ENCODE measurements at places on chromosomes 6 and 20.

DNA sequence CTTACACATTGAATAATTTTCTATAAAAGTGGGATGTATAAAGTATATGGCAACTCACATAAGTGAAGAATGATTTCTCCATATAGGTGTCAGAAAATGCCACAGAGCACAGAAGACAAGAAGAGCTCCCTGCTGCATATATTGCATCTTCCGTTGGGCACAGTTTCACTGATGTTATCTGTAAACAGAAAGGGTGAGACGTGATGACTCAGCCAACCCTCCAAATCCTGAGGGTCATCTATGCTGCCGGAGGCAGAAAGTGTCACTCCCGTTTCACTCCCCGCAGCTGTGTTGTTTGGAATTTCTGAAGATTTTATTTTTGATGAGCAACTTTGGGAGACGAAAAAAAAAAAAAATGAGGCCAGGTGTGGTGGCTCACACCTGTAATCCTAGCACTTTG lies 644.1 kb downstream of the C6orf118 start:
- DNase-seq: no peak

DNA sequence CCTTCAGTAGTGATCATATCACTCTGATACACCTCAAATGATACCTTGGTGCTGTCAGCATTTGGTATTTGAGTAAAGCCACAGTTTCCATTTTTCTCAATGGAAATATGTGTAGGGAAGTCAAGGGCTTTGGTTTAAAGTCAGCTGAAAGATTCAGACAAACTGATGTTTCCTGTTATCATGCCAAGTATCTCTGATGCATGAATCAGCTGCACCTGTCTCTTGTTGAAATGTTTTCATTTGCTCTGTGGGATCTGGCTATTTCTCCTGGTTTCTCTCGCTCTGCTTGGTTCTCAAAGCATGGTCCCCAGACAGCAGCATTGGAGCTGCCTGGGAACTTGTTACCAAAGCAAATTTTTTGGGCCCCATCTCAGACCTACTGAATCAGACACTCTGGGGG lies 23.5 kb downstream of the ZFP64 start:
- no peak for DNase-seq

DNA sequence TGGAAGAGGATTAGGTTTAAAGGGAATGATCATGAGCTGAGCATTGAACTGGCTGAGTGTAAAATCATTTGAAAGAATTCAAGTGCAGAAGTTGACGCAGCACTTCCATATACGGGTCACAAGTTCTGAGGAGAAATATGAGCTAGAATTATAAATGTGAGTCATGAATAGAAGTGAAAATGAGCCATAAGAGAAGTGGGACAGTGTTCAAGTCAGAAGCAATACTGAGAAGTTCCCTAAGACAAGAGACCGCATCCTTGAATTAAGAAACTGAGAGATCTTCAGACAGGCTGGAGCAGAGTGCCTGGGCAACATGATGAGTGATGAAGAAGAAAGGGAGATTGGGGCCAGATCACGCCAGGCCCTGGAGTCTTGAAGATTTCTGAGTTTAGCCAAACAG lies 209.7 kb downstream of the TBX18 start:
- no peak for DNase-seq

- DNase-seq: no peak
These were observed 257.2 kb downstream of the DLL1 start for GRCh38 chr6:170033666-170034065.

DNA sequence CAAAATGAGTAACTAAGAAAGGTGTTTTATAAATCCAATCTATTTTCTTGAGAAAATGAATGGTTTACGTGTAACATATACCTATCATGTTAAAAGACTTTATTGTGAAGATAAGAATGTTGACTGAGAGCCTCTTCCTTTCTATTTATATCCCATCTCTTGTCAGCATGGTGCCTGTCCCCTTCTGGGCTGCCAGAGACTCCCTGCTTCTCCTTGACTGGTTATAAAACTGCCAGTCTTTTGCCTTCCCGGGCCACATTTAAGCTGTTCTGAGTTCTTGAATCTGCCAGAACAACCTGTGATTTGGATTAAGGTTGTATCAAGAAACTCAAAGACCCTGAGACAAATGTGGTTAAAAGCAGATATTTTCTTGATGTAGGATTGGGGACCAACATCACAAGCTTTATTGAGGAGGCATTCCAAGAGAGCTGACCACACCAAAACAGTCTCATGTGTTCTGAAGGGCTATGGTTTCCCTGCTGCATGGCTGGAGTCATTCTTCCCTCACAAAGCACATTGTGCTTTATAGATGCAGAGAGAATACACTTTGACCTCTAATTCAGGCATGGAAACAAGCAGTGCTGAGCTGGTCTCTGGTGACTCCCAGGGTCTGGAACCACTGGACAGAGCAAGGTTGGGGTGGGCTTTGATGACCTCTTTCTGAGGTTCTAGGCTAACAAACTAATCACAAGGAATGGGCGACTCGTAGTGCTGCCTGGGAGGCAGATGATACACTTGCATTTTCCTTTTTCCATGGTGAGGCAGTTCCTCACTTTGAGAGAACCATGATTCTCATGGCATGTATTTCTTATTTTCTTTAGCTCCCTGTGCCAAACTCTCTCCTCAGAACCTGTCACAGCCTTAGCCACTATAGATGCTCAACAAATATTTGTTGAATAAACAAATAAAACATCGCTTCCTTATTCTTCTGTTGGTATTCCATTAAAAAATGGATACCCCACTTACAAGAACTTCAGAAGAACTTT lies 205.0 kb upstream of the PREP start:
- DNase-seq: no peak

DNA sequence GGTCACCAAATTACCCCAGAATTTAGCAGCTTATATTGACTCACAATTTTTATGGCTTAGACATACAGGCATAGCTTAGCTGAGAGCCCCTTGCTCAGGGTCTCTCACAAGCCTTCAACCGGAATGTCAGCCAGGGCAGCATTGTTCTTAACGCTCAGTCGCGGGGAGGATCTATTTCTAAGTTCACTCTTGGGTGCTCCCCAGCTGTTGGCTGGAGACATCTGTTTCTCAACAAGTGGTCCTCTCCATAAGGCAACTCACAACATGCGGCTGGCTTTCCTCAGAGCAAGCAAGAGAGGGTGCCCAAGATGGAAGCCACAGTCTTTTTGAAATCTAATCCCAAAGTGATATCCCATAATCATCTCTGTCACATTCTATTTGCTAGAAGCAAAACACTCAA lies 46.6 kb downstream of the SLX4IP start:
- DNase-seq: no peak

DNA sequence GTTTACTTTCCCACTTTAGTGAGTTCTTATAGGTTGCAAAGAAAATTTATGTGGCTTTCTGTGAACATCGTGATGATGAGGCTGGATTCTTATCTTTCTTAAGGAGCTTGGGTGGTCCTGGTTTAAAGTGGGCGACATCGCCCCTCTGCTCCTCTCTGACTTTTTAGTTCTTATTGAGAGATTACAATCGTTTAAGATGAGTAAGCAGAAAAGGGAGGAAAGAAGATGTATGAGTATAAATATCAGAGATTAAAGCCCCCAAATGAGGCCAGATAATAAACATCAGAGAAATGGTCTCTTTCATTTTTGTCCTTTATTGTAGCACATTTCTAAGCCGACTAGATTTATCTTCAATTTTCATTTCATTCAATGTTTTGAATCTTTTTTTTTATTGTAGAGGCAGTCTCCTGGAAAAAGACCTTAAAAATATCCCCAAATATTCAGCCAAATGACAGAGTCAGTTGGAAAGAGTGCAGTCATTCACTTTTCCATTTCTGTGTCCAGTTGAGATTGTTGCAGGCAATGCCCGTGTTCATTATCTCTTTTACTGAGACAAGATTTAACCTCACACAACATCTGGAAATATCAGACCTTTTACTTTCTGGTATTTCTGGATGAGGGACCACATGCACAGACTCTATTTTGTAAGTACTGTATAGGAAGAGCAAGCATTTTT lies 62.0 kb upstream of the PDE7B start:
- no peak for DNase-seq

DNA sequence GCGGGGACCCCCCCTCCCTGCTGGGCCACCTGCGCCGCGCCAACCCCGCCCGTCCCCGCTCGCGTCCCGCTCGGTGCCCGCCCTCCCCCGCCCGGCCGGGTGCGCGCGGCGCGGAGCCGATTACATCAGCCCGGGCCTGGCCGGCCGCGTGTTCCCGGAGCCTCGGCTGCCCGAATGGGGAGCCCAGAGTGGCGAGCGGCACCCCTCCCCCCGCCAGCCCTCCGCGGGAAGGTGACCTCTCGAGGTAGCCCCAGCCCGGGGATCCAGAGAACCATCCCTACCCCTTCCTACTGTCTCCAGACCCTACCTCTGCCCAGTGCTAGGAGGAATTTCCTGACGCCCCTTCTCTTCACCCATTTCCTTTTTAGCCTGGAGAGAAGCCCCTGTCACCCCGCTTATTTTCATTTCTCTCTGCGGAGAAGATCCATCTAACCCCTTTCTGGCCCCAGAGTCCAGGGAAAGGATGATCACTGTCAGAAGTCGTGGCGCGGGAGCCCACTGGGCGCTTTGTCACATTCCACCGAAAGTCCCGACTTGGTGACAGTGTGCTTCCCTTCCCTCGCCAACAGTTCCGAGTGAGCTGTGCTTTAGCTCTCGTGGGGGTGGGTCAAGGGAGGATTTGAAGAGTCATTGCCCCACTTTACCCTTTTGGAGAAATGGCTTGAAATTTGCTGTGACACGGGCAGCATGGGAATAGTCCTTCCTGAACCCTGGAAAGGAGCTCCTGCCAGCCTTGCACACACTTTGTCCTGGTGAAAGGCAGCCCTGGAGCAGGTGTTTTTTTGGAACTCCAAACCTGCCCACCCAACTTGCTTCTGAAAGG lies 2.1 kb downstream of the VEGFA start:
- no peak for DNase-seq

- DNase-seq: no peak
These were observed 203.1 kb downstream of the C6orf118 start for GRCh38 chr6:165106261-165106660.

Measured in NCI-H1417 treated with DMSO at 0.1 percent for 48 hours (cell line).